ENCODE measurements at places on chromosomes 7 and 10.
A peak's percentile ranks its signal among the peaks of the same experiment; 100 is the strongest.

DNA sequence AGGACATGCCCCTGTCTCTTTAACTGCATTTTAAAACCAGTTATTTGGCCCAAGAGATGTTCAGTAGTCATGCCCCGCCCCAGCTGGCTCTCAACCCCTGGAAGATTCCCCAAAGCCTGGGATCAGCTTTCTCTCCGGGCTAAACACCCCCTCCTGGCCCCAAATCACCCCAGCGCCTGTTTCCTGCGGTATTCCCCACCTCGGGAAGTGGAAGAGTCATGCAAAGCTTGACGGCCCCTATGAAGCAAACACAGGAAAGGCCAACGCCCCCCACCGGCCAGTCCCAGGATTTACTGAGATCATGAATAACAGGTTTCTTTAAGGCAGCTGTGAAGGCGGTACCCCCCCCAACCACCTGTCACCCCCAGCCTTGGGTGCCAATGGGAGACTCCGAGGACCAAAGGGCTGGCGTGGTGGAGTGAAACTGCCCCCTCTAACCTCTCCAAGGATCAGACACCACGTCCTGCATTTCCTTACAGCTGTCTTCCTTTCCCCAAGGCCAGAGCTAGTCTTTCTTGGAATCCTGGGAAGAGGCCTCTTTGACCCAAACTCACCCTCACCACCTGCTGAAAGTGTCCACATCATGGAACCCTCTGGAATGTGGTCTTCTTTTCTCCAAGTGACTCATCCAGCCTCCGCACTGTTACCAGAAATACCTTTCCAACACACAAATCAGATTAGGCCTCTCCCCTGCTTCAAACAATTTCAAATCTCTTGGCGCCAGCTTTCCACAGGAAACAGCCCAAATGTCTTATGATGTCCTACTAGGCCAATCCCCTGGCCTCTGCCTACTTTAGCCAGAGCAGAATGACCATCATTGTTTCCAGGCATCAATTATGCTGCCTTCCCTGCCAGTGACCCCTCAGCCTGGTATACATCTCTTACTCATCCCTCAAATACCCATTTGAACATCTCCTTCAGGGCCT lies 301.5 kb downstream of the ZEB1 start:
- DNase-seq = no peak

DNA sequence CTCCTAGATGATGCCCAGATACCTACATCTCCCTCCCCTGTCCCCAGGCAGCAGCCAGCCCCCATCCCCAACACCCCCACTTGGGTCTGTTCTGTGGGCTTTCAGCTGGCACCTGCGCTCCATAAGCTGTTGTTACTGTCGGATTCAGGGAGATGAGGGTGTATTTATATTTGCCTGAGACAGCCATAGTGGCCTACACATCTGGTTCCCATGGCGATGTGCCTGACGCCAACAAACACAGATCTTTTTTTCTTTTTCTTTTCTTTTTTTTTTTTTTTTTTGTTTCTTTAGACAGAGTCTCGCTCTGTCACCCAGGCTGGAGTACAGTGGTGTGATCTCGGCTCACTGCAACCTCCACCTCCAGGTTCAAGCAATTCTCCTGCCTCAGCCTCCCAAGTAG lies 73.1 kb downstream of the CLIP2 start:
- DNase-seq = peak; percentile 26

DNA sequence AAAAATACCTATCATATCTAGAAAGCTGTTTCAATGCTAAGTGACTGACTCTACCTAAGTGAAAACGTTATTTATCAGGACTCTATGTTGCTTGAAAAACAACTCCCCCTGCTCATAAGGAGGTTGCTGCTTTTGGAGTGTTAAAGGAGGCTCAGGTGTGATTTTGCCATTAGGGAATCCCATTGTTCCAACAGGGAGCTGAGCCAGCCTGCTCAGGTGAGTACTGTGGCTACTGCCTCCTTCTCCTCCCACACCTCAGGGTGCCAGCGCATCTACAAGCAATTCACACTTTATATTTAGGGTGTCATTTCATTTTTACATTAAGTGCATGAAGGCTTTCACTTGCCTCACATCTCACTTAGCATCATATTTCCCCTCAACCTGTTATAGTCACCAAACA lies 84.7 kb downstream of the SEM1 start:
- no peak for DNase-seq

- DNase-seq = no peak
These were observed 8.0 kb downstream of the PWWP2B start for GRCh38 chr10:132404911-132405462.

GRCh38 chr7:130490311-130490791 lies 1.5 kb upstream of the MEST start:
- DNase-seq = peak; percentile 45

DNA sequence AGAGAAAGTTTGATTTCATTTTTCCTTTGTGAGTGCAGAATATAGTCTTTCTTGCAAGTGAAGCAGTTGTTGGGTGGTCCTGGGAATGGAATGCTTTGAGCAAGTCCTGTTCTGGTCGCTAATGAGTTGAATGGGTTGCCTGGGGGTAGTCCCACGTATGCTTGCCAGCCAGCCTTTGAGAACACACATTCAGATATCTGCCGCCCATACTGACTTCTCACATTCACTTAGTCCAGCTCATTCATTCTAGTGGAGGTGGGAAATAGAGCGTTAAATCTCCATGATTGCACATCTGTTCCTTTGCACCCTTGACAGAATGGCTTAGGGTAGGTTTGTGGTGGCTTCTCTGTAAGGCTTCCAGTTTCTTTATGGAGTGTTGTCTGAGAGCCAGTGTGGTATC lies 256.6 kb downstream of the SORCS3 start:
- no peak for DNase-seq

- peak; percentile 37 for DNase-seq
These were observed 79.3 kb downstream of the JCAD start for GRCh38 chr10:29980084-29980483.

GRCh38 chr10:113569576-113569975 lies 16.7 kb downstream of the HABP2 start:
- DNase-seq = no peak

GRCh38 chr10:104332243-104333031 lies 5.8 kb downstream of the ITPRIP start:
- DNase-seq = no peak

DNA sequence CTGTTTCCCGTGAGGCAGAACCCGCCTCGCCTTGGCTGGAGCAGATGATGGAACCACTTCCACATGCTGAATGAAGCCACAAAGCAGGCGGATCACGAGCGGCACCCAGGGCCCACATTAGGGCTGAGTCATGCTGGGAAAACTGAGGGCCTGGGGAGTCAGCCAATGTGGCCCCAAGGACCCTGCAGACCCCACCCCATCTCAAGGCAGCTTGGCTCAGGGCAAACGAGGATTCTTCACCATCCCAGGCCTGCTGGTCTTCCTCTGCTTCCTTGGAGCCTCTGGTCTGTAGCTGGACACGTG lies 488.0 kb downstream of the DNAJB6 start:
- DNase-seq = no peak

GRCh38 chr10:58570307-58570723 lies 57.6 kb downstream of the BICC1 start:
- DNase-seq = no peak

DNA sequence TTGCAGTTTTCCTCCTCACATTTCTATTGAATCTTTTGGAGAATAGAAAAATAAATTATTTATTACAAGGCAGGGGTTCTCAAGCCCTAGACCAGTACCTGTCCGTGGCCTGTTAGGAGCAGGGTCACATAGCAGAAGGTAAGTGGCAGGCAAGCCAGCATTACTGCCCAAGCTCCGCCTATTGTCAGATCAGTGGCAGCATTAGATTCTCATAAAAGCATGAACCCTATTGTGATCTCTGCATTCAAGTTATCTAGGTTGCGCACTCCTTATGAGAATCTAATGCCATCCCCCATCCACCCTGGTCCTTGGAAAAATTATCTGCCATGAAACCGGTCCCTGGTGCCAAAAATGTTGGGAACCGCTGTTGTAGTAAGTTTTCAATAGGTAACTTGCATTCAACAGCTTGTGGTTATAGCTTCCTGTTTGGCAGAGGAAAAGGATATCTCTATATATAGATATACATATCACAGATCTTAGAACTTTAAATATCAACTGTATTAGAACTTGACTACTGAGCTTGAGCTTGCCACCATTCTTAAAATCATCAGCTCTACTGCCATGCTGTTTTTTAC lies 165.1 kb downstream of the AHR start:
- no peak for DNase-seq

- no peak for DNase-seq
These were observed 64.1 kb downstream of the MICU1 start for GRCh38 chr10:72561745-72562166.

DNA sequence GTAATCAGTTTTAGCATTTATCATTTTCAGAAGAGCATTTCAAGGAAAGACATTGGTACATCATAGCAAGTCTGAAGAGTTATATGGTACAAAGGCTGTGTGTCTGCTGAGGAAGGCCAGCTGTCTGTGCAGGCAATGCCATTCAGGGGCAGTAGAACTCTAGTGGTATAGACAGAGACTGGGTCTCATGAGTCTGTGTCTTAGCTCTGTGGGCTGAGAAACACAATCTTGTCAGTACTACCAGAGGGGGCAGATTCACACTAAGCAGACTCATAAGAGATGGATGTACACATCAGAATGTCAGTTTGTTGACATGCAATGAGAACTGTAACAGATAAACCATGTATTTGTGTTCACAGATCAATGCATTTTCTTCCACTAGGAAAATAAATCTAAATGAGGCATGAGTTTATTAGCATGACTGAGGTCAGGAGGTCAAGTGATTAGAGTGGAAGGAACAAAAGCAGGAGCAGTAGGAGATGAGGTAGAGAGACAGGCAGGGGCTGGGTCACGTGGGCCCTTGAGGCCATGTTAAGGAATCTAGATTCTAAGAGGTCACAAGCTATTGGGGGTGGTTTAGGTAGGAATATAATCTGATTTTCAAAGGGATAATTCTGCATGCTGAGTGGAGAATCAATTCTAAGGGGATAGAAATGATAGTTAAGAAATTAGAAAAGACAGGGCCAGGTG lies 7.5 kb upstream of the GGCT start:
- no peak for DNase-seq

All from stomach (tissue), 19 donors.